ENCODE measurements at places on chromosomes 5 and 9.
A peak's percentile ranks its signal among the peaks of the same experiment; 100 is the strongest.

GRCh38 chr5:96180684-96181435 lies 219.2 kb upstream of the ELL2 start:
- DNase-seq = no peak

DNA sequence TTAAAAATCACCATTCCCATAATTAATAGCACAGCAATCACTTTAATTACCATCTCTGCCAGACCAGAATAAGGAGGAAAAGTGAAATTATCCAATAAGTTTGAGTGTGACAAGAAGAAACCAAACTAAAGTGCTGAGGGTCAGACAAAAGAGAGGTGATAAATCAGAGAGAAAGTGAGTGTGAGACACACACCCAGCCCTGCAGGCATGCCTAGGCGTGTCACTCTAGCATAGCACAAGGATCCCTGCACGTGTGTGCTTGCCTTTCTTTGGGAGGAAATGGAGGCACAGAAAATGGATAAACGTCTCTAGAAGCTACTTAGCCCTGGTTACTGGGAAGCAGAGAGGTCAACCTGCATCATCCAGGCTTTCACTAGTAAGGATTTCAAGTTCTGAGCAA lies 56.2 kb downstream of the SEMA6A start:
- no peak for DNase-seq

DNA sequence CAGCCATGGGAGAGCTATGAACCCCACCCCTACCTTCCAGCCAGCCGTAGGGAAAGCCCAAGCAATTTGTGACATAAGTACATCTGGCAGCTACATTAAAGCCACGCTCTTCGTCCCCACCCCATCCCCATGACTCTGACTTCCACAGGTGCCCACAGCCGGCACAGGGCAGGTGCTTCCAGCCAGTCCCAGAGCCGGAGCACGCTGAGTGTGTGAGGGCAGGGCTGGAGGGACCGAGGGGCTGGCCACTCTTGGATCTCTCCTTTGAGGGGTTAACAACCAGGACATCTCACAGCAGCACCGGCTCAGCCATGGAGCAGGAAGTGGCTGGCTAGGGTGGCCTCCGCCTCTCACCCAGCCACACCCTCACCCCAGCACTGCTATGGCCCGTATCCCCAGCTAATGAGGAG lies 2.4 kb upstream of the FAM78A start:
- no peak for DNase-seq

- DNase-seq = no peak
These were observed 62.6 kb downstream of the ANKRD55 start for GRCh38 chr5:56170557-56170956.

- no peak for DNase-seq
These were observed 25.4 kb upstream of the RASA1 start for GRCh38 chr5:87242242-87242641.

- peak; percentile 75 for DNase-seq
These were observed 182.3 kb upstream of the MAP1B start for GRCh38 chr5:71924980-71925379.

DNA sequence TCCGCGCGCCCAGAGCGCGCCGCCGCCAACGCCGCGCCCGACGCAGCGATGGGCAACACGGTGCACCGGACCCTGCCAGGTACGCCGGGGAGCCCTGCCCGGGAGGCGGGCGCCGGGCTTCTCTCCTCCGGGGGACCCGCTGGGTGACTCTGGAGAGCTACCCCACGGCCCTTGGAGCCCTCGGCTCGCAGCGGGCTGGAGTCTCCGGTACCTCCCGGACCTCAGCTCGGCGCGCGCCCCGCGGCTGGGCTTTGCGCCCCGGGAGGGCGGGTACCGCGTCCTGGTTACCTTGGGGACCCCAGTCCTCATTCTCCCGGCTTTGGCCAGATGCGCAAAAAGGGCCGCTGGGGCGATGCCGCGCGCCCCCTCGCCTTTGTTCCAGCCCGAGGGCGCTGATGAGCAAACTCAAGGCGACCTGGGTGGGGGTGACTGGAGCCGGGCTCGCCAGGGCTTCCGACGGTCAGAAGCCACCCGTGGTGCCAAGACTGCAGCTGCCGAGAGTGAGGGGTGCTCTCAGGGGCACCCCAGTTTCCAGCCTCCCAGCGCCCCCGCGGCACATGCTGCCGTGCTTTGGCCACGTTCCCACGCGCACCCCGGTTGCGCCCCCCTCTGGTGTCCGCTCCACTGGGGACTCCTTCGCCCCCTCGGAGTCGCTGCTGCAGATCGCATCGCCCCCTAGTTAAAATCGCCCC lies 442 bp downstream of the NEURL1B start:
- DNase-seq = no peak

- no peak for DNase-seq
These were observed 48.7 kb downstream of the CHD1 start for GRCh38 chr5:98880151-98880550.

GRCh38 chr5:141494761-141495452 lies 6.0 kb downstream of the PCDHGC5 start:
- no peak for DNase-seq

Measured in NCI-H2029 (cell line).